Activated naive CD8-positive, alpha-beta T cell treated with anti-CD3 and anti-CD28 coated beads, Interleukin-2, amount 50 U/mL, for 24 hours (primary cell): ENCODE measurements at places on chromosomes 4 and X.
A peak's percentile ranks its signal among the peaks of the same experiment; 100 is the strongest.

DNA sequence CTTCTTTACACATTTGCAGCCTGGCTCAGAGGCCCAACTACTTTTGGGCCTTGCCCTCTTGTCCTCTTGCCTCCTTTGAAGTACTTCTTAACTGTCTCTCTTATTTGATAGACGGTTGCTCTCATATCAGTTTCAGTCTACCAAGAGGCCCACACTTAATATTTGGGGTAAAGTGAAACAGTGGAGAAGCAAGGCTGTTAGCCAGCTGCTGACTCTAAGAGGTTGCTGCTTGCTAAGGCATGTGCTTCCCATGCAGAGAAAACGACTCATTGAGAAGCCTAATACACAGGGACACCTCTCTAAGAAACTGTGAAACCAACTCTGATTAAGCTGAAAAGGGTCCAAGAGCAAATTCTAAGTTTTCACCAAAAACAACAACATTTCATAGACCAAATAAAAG is 94.6 kb downstream of the PPP3CA start:
- no peak for DNase-seq

GRCh38 chr4:53576071-53576617 is 15.1 kb downstream of the LNX1 start:
- no peak for DNase-seq

- DNase-seq, result no peak
These were observed 8.0 kb upstream of the GUCY1A1 start for GRCh38 chr4:155658681-155659064.

GRCh38 chr4:2141762-2142451 is 82.8 kb downstream of the NAT8L start:
- DNase-seq, result peak; percentile 30

GRCh38 chr4:48692897-48693296 is 87.2 kb downstream of the FRYL start:
- DNase-seq, result no peak

GRCh38 chr4:184039963-184040383 is 134.9 kb downstream of the STOX2 start:
- DNase-seq, result peak; percentile 23

DNA sequence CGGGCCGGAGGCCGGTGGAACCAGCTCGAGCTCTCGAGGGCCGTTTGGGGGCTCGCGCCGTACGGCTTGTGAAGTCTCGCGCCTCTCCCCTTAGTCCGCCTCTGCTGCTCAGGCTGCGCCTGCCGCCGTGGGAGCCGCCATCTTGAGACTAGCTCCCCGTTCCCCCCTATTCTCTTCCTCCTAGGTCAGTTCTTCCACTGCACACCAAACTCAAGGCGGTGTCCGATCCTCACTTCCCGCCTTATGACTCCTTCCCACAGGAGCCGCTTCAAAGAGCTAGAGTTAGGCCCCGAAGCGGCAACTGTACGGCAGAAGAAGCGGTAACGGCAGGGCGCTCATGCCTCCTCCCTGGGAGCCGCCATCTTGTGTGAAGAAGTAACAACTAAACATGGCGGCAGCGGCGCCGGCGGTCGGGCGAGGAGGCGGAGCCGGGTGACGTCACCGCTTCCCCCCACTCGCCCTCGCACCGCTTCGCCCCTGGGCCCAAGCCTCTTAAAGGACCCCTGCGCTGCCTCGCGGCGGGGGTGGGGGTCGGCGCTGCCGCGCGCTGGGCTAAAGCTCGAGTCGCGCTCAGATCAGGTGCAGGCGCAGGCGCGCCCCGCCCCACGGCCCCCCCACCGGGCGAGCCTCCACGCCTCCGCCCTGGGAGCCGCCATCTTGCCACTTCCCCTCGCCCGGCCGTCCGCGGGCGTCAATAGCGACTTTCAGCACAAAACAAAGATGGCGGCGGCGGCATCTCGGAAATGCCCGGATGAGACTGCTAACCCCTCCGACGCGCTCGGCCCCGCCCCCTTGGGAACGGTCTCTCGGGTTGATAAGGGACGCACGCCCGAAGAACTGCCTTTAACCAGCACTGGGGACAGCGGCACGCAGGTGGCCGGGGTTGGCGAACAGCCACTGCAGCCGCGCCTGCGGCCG is at the start of gene HCFC1:
TSS of gene HCFC1 (minus strand) at position 369 of the 918 bp plus-strand sequence. CDS start 978 bp downstream, outside the sequence.
- peak; percentile 86 for DNase-seq

GRCh38 chrX:109841869-109842579 is 109.0 kb upstream of the ACSL4 start:
- DNase-seq, result no peak

DNA sequence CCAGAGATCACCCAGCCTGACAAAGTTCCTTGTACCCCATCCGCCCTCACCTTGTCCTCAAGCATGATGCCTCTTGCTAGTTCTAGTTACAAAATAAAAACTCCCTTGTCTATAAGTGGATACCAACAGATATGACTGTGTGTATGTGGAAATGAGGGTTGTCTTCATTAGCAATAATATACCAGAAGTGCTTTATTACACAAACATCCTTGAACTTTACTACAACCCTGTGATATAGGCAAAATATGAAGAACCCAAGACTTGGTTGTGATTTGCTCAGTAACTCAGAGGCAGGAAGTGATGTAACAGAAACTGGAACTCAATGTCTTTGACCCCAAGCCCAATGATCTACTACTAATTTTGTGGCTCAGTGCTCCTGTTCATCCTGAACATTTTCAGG is 97.6 kb downstream of the AKAP4 start:
- DNase-seq, result no peak

GRCh38 chr4:533318-534100 is 34.5 kb downstream of the PIGG start:
- no peak for DNase-seq

DNA sequence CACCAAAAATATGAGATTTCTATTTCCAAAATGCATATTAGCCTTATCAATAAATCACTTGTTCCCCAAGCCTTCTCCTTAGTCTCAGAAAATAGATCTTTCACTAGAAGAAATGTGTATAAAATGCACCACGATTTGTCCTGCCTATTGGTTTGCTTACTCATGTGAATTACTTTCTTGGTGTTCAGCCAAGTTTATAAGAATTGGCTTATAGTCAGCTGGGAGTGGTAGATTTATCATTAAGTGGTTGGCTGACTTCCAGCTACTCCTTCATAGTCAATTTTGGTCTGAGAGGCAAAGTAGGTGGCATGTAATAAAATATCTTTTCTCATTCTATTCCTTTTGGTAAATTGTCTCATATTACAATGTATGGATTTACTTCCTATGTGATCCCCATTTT is 1.3 kb downstream of the SULT1E1 start:
- DNase-seq, result no peak

- no peak for DNase-seq
These were observed 27.7 kb downstream of the FNIP2 start for GRCh38 chr4:158796370-158797140.

DNA sequence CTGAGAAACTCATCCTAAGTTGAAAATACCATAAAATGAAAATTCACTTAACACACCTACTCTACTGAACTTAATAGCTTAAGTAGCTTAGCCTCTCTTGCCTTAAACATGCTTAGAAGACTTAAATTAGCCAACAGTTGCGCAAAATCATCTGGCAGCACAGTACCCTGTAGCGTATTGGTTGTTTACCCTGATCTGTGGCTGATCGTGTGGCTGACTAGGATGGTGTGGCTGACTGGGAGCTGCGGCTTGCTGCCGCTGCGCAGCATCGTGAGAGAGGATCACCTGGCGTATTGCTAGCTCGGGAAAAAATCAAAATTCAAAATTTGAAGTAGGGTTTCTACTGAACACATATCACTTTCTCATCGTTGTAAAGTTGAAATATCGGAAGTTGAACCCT is 6.3 kb downstream of the RUFY3 start:
- DNase-seq, result no peak

DNA sequence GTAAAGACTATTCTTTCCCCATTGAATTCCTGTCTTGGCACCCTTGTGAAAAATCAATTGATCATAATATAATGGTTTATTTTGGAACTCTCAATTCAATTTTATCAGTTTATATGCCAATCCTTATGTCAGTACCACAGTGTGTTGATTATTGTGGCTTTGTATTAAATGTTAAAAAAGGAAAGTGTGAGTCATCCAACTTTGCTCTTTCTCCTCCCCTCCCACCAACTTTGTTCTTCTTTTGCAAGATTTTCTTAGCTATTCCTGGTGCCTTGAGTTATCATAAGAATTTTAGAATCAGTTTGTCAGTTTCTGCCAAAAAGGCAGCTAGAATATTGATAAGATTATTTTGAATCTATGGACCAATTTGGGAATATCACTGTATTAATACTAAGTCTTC is 11.2 kb upstream of the RNF175 start:
- DNase-seq, result no peak

DNA sequence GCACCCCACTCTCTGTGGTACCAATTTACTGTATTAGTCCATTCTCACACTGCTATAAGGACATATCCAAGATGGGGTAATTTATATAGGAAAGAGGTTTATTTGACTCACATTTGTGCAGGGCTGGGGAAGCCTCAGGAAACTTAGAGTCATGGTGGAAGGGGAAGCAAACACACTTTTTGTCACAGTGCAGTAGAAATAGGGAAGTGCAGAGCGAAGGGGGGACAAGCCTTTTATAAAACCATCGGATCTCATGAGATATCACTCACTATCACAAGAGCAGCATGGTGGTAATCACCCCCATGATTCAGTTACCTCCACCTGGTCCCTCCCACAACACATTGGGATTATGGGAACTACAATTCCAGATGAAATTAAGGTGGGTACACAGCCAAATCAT is 766.9 kb upstream of the PCDH10 start:
- DNase-seq, result no peak

DNA sequence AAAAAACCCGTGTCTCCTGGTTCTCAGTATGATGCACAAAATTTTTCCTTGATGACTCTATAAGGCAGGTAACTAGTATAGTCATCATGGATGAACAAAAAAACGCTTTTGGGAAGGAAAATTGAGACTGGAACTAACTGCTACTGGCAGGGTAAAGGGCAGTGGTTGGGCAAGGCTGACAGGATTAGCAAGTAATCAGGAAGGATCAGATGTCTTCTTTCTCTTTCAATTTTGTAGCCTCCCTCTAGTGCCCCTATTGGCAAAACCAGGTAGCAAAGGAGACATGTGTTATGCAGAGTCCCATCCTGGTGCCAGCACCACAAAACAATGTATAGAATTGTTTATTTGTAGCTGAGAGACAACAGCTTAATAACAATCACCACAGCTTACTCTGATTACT is 12.8 kb upstream of the SLITRK4 start:
- no peak for DNase-seq

GRCh38 chr4:53786632-53787031 is 195.3 kb upstream of the LNX1 start:
- no peak for DNase-seq

GRCh38 chrX:118521435-118521834 is 25.8 kb downstream of the DOCK11 start:
- DNase-seq, result no peak

GRCh38 chr4:89242864-89243732 is 64.5 kb downstream of the GPRIN3 start:
- no peak for DNase-seq

DNA sequence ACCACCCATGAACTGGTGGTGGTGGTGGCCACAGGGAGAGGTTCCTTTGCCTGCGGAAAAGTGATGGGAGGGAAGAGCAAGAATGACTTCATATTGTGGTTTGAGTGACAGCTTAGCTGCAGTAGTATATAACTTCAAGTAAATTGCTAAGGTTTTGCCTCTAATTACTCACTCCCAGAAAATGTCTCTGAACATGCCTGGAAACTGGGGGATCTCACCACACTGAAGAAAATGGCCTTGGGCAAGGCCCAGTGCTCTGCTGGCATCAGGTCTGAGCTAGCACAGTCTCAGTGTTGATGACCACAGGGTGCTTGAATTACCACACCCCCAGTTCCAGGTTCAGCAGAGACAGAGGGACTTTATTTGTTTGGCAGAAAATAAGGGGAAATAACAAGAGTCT is 2085.4 kb downstream of the ARAP2 start:
- no peak for DNase-seq

DNA sequence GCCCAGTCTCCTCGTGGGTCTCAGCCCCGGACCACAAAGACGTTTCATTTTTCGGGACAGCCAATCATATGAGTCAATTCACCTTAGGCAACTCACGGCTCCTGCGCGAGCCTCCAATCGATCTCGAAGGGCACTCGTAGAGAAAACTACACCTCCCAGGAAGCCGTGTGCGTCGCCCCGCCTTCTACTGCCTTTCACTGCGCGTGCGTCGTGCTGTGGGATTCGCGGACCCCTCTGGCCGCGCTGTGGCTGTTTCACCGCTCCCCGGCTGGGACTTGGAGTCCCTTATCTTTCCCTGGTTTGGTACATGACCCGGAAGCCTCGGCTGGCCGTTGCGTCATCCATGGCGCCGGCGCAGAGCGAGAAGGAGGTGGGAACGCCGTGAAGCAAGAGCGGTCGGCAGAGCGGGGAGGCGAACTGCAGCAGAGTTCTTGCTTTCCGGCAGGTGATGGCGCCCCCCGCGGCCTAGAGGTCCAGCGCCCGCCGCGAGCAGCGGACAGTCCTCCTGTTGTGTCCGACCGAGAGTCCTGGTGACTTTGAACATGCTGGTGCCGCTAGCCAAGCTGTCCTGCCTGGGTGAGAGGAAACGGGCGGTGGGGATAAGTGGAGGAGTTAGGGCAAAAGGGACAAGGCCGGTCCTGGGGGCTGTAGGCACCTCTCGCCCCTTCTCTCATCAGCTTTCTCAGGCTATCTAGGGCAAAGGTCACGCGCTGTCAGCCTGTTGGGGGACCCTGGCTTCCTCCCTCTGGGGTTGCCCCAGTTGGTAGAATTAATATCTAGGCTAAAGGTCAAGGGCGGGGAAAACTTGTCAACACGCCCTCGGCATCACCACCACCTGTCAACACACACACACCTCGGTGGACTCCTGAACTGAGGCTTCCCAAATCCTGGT is at the start of gene ETFDH:
TSS of gene ETFDH (plus strand) at position 382 of the 892 bp plus-strand sequence. CDS start at position 543, 161 bp downstream.
- DNase-seq, result peak; percentile 97

GRCh38 chr4:122674371-122674770 is 53.5 kb upstream of the IL21 start:
- no peak for DNase-seq

DNA sequence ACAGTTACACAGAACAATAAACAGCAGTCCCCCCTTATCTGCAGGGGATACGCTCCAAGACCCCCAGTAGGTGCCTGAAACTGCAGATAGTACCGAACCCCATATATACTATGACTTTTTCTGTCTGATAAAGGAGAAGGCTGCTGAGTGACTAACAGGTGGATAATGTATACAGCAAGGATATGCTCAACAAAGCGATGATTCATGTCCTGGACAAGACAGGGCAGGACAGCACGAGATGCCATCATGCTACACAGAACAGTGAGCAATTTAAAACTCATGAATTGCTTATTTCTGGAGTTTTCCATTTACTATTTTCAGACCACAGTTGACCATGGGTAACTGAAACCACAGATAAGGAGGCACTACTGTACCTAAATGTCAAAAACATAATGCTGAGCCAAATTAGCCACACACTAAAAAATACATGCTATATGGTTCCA is 76.1 kb downstream of the MANBA start:
- no peak for DNase-seq

GRCh38 chr4:8370106-8370787 is 70.3 kb downstream of the ACOX3 start:
- DNase-seq, result no peak

GRCh38 chr4:159374749-159375530 is 272.1 kb downstream of the RAPGEF2 start:
- DNase-seq, result no peak
